Activated CD8-positive, alpha-beta memory T cell treated with anti-CD3 and anti-CD28 coated beads, Interleukin-2, amount 10 ng/mL, durations not matched to agents 7 days and 5 days (primary cell): ENCODE measurements at places on chromosomes 11 and 22.

- DNase-seq = no peak
Observed at GRCh38 chr11:128045094-128045725, 542.1 kb downstream of the ETS1 start.

- DNase-seq = no peak
Observed at GRCh38 chr11:121904148-121904547, 211.9 kb downstream of the BLID start.

- no peak for DNase-seq
Observed at GRCh38 chr11:43555816-43556611, 124.5 kb upstream of the HSD17B12 start.

DNA sequence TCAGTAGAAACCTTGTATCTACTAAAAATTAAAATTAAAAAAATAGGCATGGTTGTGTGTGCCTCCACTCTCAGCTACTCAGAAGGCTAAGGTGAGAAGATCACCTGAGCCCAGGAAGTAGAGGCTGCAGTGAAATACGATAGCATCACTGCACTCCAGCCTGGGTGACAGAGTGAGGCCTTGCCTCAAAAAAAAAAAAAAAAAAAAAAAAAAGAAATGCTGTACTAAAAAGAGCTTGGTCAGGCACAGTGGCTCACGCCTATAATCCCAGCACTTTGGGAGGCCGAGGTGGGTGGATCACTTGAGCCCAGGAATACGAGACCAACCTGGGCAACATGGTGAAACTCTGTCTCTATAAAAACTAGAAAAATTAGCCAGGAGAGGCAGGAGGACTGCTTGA is 36.5 kb downstream of the SBF2 start:
- DNase-seq = no peak

GRCh38 chr22:50735739-50736030 is 2.3 kb upstream of the ACR start:
- DNase-seq = no peak

- DNase-seq = no peak
Observed at GRCh38 chr11:69654660-69655478, 13.9 kb downstream of the CCND1 start.

DNA sequence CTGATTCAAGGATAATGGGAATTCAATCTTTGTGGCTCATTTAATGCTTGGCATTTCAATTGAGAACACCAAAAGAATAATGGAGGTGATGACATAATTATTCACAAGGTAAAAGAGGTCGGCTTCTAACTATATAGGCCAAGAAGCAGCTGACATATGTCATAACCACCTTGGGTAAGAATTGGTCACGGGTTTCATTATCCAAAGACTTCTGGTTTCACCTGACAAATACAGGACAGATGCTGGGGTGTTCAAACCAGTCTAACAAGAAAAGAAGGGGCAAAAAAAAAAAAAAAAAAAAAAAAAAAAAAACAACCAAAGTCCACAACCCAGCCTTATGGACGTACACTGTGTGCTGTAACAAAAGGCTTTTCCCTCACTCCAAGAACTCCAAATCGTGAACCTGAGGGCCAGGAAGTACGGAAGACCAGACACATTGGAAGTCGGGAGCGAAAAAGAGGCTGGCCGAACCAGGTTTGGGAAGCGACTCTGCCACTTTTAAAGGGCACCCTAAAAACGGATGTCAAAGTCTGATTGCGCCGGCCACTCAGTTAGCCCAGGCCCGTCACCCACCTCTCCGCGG is 385 bp downstream of the HARBI1 start:
- no peak for DNase-seq

DNA sequence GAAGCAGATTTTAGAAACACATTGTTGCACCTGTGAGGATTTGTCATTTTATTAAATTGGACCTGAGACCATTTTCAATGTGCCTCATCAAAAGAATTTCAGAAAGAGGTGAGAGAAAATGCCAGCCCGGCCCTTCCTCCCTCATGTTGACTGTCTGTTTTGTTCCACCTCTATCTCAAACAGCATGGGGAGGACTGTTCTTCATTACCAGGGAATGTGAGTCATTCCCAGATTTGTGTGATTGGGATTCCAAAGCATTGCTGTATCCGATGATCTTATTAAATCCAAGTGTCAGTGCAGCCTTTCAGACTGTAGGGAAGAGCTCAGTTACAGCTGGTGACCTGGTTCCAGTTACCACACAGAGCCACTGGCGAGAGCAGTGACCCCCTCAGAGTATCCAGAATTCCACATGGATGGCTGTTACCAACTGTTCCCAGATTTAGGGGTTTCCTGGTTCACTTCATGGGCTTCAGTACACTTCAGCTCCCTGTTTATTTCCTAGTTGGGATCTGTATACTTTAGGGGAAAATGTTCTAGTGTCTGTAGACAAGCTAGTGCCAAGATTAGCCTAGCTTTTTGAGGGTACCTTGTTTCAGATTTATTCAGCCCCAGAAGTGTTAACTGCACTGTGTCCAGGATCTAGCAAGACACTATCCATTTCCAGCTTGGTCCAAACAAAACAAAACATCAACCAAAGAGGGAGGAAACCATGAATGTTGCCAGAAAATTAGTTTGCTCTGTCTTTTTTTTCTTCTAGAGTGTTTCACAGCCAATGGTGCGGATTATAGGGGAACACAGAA is 20.9 kb downstream of the KREMEN1 start:
- DNase-seq = no peak

DNA sequence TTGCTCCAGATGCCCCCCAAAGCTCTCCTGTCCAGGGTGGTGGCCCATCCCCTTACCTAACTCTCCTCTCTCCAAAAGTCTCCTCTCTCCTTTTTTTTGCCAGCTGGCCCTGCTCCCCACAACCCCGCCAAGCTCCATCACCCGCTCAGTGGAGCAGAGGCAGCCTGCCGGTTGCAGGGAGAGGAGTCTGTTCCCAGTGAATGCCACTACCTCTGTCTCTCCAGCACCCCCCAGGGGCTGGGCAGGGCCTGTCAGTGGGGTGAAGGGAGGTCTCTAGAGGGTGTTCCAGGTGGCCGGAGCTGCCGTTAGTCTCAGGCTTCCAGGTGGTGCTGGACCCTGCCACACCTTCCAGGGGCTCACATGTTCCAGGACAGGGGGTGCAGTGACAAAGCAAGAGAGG is 387.0 kb downstream of the CTTN start:
- no peak for DNase-seq

DNA sequence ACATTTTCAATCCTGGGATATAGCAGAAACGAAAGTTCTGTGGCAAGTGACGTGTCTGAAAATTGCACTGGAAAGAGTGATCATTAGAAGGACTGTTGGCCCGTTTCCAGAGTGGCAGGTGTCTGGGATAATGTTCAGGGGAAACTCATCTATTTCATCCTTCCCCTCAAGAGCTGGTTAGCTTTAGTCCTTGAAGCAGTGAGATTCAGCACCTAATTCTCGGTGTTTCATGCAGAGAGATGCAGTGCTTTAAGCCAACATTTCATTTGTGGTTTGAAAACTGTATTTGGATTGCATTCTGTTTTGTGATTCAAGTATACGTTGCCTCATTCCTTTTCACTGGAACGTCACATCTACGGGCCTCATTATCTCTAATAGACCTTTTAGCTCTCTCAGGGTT is 205.0 kb upstream of the RAG2 start:
- no peak for DNase-seq

DNA sequence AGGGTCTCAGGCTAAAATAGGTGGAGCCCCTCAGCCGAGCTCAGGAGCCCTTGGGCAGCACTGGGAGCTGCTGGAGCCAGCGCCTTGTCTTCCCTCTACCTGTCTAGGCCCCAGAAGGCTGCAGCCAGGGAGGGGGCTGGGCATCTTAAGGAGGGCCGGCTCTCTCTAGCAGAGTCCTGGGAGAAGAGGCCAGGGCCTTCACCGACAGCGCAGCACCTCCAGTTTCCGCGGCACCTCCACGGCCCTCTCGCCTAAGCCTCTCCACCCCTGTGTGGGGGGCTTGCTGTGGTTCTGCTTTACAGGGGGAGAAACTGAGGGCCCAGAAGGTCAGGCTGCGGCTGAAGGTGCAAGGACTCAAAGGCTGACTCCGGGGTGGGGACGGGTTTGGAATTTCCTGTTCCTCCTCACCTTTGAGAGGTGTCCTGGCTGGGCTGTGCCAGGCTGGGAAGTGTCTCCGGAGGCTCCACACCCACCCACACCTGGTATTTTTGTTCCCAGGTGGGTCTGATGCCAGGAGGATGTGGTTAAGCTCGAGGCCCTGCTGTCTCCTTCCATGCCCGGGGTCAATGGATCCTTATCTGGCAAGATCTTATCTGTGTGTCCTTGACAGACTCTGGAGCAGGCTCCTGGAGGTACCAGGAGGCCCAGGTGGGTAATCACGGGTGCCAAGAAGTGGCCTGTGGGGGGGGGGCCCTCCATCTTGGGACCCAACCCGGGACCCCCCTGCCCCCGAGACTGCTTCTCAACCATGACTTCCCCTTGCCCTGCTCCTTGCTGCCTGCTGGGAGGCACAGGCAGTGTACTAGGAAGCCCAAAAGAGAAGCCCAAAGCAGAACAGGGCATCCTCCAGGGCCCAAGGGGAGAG is 95.3 kb upstream of the FGF3 start:
- no peak for DNase-seq

DNA sequence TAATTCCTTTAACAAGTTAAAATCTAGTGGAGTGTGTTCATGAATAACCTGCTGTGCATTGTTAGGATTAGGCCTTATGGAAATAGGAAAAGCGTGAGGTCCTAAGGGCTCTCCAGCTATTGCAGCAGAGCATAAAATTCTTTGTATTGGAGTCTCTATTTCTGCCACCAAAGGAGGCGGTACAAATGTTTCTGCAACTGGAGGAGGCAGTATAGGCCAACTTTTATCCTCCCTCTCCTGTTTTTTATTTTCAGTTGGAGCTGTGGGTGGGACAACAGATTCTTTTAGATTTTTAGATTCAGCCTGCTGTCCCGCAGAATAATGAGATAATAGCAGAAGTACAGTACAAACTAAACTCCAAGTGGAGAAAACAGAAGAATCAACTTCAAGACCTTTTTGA is 26.2 kb downstream of the OR10A6 start:
- DNase-seq = no peak

DNA sequence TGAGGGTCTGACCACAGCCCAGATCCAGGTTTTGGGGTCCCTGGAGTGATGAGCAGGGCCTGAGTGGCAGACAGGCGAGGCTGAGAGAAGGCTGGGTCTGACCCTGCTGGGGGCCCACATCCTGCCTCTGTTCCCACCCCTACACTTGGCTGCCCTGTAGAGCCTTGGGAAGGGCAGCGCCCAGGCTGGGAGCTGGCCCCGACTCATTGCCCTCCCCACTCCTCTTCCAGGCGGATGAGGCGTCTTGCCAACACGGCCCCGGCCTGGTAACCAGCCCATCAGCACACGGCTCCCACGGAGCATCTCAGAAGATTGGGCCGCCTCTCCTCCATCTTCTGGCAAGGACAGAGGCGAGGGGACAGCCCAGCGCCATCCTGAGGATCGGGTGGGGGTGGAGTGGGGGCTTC is 4.9 kb downstream of the DERL3 start:
- no peak for DNase-seq

GRCh38 chr11:132866783-132867545 is 665.3 kb downstream of the OPCML start:
- no peak for DNase-seq

DNA sequence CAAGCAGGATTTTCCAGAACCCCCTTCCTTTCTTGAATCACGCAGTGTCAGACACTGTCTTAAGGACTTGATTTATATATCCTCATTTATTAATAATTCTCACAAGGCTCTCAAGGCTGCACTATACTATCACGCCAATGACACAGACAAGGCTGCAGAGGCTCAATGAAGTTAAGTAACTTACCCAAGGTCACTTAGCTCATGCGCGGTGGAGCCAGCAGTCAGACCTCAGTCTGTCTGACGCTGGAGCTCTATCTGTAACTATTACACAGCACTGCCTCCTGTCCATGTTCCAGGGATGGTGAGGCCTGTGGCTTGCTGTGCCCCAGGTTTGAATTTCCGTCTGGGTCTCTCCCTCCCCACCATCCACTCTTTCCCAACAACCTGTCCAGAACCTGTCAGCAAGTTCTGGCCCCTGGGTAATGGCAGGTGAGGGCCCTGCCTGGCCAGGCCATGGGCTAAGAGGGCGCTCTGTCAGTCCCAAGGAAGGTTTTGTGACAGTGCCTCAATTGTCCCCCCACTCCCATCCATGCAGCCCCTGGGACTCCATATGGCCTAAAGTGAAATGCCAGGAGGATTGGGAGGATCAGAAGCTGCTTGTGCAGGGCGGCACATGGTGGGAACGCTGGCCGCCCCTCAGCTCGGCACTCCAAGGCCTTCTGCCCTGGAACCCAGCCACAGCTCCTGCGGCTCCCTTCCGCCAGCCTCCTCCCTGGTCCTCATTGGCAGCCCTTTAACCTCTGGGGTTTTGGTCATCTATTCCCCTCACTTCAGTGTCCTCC is 8.6 kb downstream of the KCNC1 start:
- DNase-seq = no peak

- no peak for DNase-seq
Observed at GRCh38 chr11:128463371-128463829, 124.0 kb downstream of the ETS1 start.

DNA sequence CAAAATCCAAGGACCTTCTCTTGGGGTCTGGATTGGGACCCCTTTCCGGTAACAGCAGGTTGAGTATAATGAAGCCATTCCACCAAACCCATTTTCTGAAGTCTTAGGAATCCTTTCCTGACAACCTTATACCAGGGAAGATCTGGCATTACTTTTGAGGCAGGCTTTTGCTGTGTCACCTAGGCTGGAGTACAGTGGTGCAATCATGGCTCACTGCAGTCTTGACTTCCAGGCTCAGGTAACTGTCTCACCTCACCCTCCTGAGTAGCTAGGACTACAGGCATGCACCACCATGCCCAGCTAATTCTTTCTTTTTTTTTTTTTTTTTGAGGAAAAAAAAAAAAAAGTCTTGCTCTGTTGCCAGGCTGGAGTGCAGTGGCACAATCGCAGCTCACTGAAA is 55.8 kb upstream of the TREH start:
- DNase-seq = no peak

DNA sequence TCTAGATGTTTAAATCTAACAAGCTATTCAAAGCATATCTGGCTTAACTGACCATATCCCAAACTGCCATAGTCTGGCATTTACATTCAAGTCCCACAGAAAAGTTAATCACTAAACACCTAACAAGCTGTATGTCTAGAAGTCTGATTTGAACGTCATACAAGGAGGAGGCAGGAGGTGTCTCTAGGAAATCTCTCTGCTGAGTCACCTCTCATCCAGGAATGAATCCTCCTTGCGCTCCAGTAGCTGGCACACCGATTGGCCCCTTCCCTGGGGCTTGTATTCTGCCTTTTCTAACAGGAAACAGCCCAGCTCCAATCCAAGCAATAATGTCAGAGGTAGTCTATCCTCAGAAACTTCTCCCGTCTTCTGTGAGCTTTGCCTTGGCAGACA is 31.8 kb downstream of the FEZ1 start:
- no peak for DNase-seq

GRCh38 chr11:9211322-9211721 is 53.8 kb downstream of the DENND5A start:
- no peak for DNase-seq
